ENCODE measurements at places on chromosomes 5 and 9. TPM values are rescaled to one million over a fixed set of nuclear protein-coding genes. Genes with fewer than 3 reads are reported as not detected.

C8G gene
- total RNA-seq: 1.7 TPM

CKMT2 gene
- not detected for total RNA-seq

MELK gene
- total RNA-seq: 78.0 TPM

GRIA1 gene
- total RNA-seq: not detected

CDK5RAP2 gene
- total RNA-seq: 27.4 TPM

WDR38 gene
- 0.13 TPM for total RNA-seq

MYOZ3 gene
- total RNA-seq: not detected

EPB41L4A gene
- 2.5 TPM for total RNA-seq

F2RL2 gene
- 2.9 TPM for total RNA-seq

PCDHB10 gene
- 0.03 TPM for total RNA-seq

PROB1 gene
- 0.20 TPM for total RNA-seq

ENTREP1 gene
- total RNA-seq: 0.70 TPM

MUSK gene
- total RNA-seq: not detected

SEPTIN8 gene
- total RNA-seq: 16.6 TPM

ANKRD20A1 gene
- total RNA-seq: 0.51 TPM
